ENCODE measurements at places on chromosomes 11 and 22.
A peak's percentile ranks its signal among the peaks of the same experiment; 100 is the strongest.

DNA sequence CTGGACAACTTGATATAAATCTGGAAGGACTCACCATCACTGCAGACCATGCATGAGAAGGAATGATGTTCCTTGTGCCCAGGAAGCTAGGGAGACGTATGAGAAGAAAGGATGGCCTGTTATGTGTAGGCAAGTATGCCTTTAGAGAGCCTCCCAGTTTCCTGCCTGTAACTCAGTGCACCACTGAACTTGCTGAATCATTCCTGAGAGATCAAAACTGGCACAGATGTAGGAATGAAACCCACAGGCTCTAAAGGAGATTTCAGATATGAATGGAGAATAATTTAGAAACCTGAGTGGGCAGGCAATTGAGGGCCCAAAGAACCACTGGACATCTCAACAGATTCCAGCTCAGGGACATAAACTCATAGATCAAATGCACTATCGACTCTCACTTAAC is 38.4 kb upstream of the PRSS23 start:
- DNase-seq: no peak

- no peak for DNase-seq
These were observed 144.7 kb downstream of the ENTHD1 start for GRCh38 chr22:39748877-39749276.

- DNase-seq: no peak
These were observed 4.5 kb downstream of the RPS6KB2 start for GRCh38 chr11:67432655-67433349.

DNA sequence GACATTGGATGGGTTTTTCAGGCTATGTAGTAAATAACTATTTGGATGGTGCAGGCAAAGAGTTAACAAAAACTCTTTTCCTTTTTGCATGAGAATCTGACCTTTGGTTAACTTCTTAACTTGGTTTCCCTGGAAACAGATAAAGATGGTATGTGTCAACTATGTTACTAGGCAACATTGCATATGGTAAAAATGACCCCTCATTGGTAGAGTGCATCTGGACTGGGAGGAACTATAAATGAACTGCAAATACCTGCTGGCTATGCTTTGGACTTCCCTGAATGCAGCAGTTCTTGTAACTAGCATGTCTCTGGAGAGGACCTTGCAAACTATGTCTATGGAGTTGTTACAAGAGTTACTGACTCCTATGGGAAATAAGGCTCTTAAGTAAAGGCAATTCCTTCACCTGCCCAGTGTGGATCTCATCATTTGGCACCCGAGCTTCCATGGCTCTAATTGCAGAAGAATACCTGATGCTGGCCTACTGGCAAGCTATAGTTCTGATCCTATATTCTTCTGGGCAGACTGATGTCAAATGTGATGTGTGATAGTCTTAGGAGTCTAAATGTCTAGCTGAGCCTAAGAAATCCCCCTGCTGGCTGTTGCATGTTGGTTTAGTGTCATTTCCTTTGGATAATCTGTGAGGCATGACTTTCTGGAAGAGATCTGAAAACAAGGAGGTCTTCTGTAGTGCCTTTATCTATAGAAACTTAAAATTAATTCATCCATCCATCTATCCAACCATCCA is 126.7 kb upstream of the MTMR2 start:
- no peak for DNase-seq

DNA sequence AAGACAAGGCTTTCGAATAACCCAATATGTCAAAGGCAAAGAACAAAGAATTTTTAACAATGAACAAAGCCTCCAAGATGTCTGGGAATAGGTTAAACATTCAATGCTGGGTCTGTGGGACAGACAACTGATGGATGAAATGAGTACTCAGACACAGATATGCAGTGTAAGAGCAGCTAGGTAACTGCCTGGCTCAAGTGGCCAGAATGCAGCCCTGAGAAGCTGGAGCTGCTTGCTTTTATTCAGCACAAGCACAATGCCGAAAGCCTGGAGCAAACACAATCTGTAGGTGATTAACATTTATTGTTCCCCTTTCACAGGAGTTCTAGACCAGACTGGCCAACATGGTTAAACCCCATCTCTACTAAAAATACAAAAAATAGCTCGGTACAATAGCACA is 24.0 kb downstream of the GLYAT start:
- no peak for DNase-seq

DNA sequence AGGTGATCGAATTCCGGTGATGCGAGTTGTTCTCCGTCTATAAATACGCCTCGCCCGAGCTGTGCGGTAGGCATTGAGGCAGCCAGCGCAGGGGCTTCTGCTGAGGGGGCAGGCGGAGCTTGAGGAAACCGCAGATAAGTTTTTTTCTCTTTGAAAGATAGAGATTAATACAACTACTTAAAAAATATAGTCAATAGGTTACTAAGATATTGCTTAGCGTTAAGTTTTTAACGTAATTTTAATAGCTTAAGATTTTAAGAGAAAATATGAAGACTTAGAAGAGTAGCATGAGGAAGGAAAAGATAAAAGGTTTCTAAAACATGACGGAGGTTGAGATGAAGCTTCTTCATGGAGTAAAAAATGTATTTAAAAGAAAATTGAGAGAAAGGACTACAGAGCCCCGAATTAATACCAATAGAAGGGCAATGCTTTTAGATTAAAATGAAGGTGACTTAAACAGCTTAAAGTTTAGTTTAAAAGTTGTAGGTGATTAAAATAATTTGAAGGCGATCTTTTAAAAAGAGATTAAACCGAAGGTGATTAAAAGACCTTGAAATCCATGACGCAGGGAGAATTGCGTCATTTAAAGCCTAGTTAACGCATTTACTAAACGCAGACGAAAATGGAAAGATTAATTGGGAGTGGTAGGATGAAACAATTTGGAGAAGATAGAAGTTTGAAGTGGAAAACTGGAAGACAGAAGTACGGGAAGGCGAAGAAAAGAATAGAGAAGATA is at the start of gene MALAT1:
Gene MALAT1 (plus strand): TSS at position 69 of the 736 bp plus-strand sequence.
- DNase-seq: peak; percentile 91

DNA sequence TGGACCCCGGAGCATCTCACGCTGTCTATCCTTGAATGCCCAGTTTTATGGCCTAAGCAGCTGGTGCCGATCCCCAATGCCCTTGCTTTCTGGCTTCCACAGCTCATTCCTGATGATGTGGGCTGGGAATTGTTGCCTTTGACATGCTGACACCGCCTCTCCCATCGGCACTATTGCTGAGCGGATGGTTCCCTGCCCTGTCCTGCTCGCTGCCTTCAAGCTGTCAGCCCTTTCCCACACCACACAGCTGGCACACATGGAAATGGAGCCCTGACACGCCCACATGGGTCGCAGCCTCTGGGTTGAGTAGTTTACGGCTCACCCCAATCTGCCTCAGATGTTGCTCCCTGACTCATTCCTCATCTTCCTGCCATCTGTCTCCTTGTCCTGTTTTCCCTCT is 110.2 kb upstream of the SESN3 start:
- DNase-seq: no peak

GRCh38 chr11:46160100-46160499 is 38.8 kb upstream of the PHF21A start:
- DNase-seq: no peak

GRCh38 chr11:112156956-112157766 is 6.7 kb downstream of the IL18 start:
- DNase-seq: peak; percentile 83
